ENCODE measurements at places on chromosomes 3 and 15. TPM values are rescaled to one million over a fixed set of nuclear protein-coding genes. Genes with fewer than 3 reads are reported as not detected.

- H3K27me3 ChIP-seq, result peaks cover 9% of the 10 kb centered on the region
- H3K4me3 ChIP-seq, result no peak overlapping the region
- no peak overlapping the region for H3K27ac ChIP-seq
- no peak for DNase-seq
- no peaks in the 10 kb centered on the region for H3K4me1 ChIP-seq
- no peaks in the 10 kb centered on the region for H3K36me3 ChIP-seq
These were observed 15.1 kb downstream of the TBC1D21 start for GRCh38 chr15:73888224-73889041.

- DNase-seq, result no peak
- no peak overlapping the region for H3K27ac ChIP-seq
- H3K4me3 ChIP-seq, result no peak overlapping the region
These were observed 68.1 kb downstream of the MYH15 start for GRCh38 chr3:108442281-108442680.

DNA sequence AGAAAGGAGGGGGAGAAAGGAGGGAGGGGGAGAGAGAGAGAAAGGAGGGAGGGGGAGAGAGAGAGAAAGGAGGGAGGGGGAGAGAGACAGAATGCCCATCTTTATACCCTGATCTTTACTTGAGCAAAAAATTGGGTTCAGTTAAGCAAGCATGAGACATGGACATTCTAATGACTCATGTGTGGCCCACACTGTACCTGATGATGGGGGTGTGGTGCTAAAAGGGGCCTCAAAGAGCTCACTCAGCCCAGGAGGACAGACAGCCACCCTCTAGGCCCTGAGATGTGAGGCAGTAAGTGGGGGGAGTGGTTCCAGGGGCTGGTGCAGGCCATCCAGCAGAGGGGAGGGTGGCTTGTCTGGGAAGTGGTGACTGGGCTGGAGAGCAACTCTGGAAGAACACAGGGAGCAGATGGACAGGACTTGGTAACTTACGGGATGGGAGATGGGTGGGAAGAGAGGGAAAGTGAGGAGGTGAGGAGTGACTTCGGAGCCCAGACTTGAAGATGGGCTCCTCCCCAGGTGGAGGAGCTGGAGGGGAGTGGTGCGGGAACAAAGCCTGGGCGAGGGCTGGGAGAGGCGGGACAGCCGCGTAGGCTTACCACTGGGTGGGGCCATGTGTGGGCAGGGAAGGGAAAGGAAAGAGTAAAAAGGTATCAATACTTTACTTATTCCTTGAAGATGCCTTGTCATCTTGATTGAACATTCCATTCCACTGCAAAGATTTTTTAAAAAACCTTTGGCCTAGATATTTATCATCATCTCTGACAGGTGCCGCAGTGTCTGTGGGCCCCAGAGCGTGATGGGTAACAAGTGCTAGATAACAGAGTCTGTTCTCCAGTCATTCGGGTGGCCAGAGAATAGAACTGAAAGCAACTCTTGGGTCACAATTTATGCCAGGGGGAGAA, 32.3 kb downstream of the TSPAN3 start:
- peaks cover 7% of the 10 kb centered on the region for H3K4me1 ChIP-seq
- H3K27me3 ChIP-seq, result no peaks in the 10 kb centered on the region
- H3K4me3 ChIP-seq, result no peak overlapping the region
- H3K27ac ChIP-seq, result peak overlapping the region; percentile 69
- DNase-seq, result no peak

GRCh38 chr3:174423936-174424335, 435.2 kb upstream of the NAALADL2 start:
- H3K4me3 ChIP-seq, result no peak overlapping the region
- H3K4me1 ChIP-seq, result no peaks in the 10 kb centered on the region
- no peak overlapping the region for H3K27ac ChIP-seq
- H3K36me3 ChIP-seq, result no peaks in the 10 kb centered on the region
- H3K27me3 ChIP-seq, result no peaks in the 10 kb centered on the region

- H3K4me1 ChIP-seq, result peaks cover 61% of the 10 kb centered on the region
- H3K27ac ChIP-seq, result peak overlapping the region; percentile 91
- H3K36me3 ChIP-seq, result no peaks in the 10 kb centered on the region
- no peak overlapping the region for H3K4me3 ChIP-seq
These were observed 191.3 kb downstream of the LPP start for GRCh38 chr3:188345223-188345622.

- no peaks in the 10 kb centered on the region for H3K36me3 ChIP-seq
- no peak for DNase-seq
- H3K4me1 ChIP-seq, result peaks cover 16% of the 10 kb centered on the region
These were observed 5.8 kb upstream of the DUT start for GRCh38 chr15:48325400-48325799.

DNA sequence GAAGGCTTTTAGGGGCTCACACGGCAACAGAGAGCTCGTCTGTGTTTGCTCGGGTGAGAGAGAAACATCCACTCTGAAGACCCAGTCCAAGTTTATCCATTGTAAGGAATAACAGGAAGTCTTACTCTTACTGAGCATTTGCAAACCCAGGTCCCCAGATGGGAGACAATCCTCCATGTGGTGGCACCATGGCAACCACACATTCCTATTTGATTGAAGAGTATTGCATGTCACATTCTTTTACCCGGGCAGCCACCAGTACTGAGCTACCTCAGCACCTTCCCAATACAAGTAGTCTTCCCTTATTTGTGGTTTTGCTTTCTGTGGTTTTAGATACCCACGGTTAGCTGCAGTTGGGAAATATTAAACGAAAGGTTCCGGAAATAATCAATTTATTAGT, 302.9 kb upstream of the RASGRP1 start:
- no peak overlapping the region for H3K4me3 ChIP-seq
- H3K4me1 ChIP-seq, result no peaks in the 10 kb centered on the region
- H3K36me3 ChIP-seq, result no peaks in the 10 kb centered on the region
- H3K27me3 ChIP-seq, result peaks cover 4% of the 10 kb centered on the region
- H3K27ac ChIP-seq, result no peak overlapping the region

GRCh38 chr3:161700998-161701397, 204.4 kb downstream of the OTOL1 start:
- no peak for DNase-seq
- H3K36me3 ChIP-seq, result no peaks in the 10 kb centered on the region
- no peaks in the 10 kb centered on the region for H3K4me1 ChIP-seq

GRCh38 chr15:100812802-100813201, 66.8 kb upstream of the ALDH1A3 start:
- no peaks in the 10 kb centered on the region for H3K4me1 ChIP-seq
- H3K36me3 ChIP-seq, result no peaks in the 10 kb centered on the region
- no peaks in the 10 kb centered on the region for H3K27me3 ChIP-seq
- DNase-seq, result no peak

GRCh38 chr15:49697121-49697520, 76.3 kb downstream of the DTWD1 start:
- H3K36me3 ChIP-seq, result no peaks in the 10 kb centered on the region
- H3K27ac ChIP-seq, result no peak overlapping the region
- no peaks in the 10 kb centered on the region for H3K4me1 ChIP-seq

- no peak overlapping the region for H3K4me3 ChIP-seq
- H3K27ac ChIP-seq, result peak overlapping the region; percentile 89
- H3K36me3 ChIP-seq, result no peaks in the 10 kb centered on the region
- no peak for DNase-seq
- H3K4me1 ChIP-seq, result peaks cover 16% of the 10 kb centered on the region
- no peaks in the 10 kb centered on the region for H3K27me3 ChIP-seq
These were observed 11.4 kb upstream of the RAB11A start for GRCh38 chr15:65857718-65858402.

- DNase-seq, result peak; percentile 3
- H3K27me3 ChIP-seq, result no peaks in the 10 kb centered on the region
- H3K4me3 ChIP-seq, result no peak overlapping the region
- peak overlapping the region; percentile 56 for H3K27ac ChIP-seq
- peaks cover 70% of the 10 kb centered on the region for H3K36me3 ChIP-seq
These were observed 107.4 kb downstream of the LRIG1 start for GRCh38 chr3:66393333-66394005.

GRCh38 chr3:147497286-147497685, 88.1 kb downstream of the ZIC1 start:
- H3K4me1 ChIP-seq, result no peaks in the 10 kb centered on the region
- no peak overlapping the region for H3K27ac ChIP-seq
- no peaks in the 10 kb centered on the region for H3K36me3 ChIP-seq
- no peak for DNase-seq
- no peak overlapping the region for H3K4me3 ChIP-seq
- H3K27me3 ChIP-seq, result no peaks in the 10 kb centered on the region

- no peak overlapping the region for H3K27ac ChIP-seq
- no peaks in the 10 kb centered on the region for H3K27me3 ChIP-seq
- no peak overlapping the region for H3K4me3 ChIP-seq
- DNase-seq, result no peak
- no peaks in the 10 kb centered on the region for H3K36me3 ChIP-seq
These were observed 64.6 kb downstream of the SLCO2A1 start for GRCh38 chr3:133965013-133965570.

GRCh38 chr15:29685156-29686078, 136.9 kb downstream of the TJP1 start:
- no peaks in the 10 kb centered on the region for H3K36me3 ChIP-seq
- no peak for DNase-seq

DNA sequence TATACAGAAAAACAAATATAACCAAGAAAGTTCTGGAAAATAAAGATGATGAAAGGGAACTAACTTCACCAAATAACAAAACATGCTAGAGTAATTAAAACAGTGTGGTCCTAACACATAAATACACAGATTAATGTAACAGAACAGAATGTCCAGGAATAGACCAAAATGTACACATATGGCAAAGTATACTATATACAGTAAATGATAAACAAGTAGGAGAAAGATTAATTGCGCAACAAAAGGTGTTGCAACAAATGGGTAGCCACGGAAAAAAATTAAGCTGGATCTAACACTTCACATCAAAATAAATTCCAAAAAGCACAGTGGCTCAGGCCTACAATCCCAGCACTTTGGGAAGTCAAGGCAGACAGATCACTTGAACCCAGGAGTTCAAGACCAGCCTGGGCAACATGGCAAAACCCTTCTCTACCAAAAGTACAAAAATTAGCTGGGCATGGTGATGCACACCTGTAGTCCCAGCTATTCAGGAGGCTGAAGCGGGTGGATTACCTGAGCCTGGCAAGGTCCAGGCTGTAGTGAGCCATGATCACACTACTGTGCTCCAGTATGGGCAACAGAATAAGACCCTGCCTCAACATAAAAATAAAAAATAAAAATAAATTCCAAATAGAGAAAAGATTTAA, 19.8 kb downstream of the SCAP start:
- no peaks in the 10 kb centered on the region for H3K36me3 ChIP-seq
- no peak overlapping the region for H3K27ac ChIP-seq
- no peaks in the 10 kb centered on the region for H3K27me3 ChIP-seq
- DNase-seq, result no peak
- H3K4me1 ChIP-seq, result peaks cover 6% of the 10 kb centered on the region

- no peaks in the 10 kb centered on the region for H3K4me1 ChIP-seq
- H3K27me3 ChIP-seq, result no peaks in the 10 kb centered on the region
- H3K27ac ChIP-seq, result no peak overlapping the region
- peaks cover 96% of the 10 kb centered on the region for H3K36me3 ChIP-seq
These were observed 58.4 kb upstream of the DCUN1D1 start for GRCh38 chr3:183038757-183039156.

DNA sequence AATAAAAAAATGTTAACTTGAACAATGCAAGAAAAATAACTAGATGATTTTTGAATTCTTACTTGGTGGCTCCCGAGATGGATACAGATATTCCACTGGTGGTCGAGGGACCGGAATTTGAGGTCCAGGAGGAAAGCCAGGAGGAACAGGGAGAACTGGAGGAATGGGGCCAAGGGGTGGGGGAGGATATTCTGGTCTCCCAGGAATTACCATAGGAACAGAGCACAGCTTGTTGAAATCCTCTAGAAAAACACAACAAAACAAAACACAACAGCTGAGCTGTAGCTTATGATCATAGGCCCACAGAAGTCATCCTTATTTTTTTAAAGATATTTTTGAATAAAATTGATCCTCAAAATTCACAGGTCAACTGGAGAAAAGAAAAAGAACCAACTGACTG, 129.4 kb downstream of the FBN1 start:
- H3K27ac ChIP-seq, result no peak overlapping the region
- no peak overlapping the region for H3K4me3 ChIP-seq
- no peaks in the 10 kb centered on the region for H3K27me3 ChIP-seq
- no peak for DNase-seq
- H3K4me1 ChIP-seq, result no peaks in the 10 kb centered on the region

DNA sequence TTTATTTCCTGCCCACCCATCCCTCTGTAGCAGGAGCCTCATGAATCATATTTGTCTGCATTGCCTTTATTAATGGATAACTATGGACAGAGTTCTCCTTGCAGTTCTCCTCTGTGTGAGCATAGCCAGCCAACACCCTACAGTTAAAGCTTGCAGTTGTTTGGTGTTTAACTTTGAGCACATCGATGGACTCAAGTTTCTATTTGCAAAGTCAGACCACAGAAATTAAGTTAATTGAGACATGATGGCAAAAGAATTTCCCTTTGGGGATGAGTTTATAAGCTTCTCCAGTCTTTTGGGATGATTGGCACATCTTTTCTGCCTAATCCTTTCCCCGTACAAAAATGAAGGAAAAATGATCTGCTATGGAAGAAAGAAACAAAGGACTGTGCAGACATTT, 398.9 kb upstream of the THBS1 start:
- H3K4me3 ChIP-seq, result no peak overlapping the region
- no peak overlapping the region for H3K27ac ChIP-seq
- no peaks in the 10 kb centered on the region for H3K36me3 ChIP-seq
- no peaks in the 10 kb centered on the region for H3K4me1 ChIP-seq
- DNase-seq, result no peak

DNA sequence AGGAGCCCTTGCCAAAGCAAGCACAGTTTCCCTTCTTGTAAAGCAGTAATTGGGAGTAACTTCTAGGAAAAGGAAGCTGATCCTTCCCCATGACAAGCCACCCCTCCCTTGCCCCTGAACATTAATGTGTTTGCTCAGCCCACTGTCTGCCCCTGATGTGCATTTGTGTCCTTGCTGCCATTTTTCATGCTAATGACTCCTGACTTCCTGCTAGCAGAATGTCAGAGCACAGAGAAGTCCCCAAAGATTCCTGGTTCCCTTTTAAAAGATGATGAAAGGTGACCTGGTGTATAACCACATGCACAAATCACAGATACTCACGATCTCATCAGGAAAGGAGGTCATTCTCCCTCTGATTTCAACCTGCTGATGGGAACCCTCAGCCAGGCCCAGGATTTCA, 44.2 kb upstream of the WNT5A start:
- no peak overlapping the region for H3K4me3 ChIP-seq
- H3K27ac ChIP-seq, result no peak overlapping the region
- no peak for DNase-seq
- no peaks in the 10 kb centered on the region for H3K4me1 ChIP-seq
- no peaks in the 10 kb centered on the region for H3K36me3 ChIP-seq

GRCh38 chr15:34311563-34311962, 26.0 kb downstream of the SLC12A6 start:
- H3K36me3 ChIP-seq, result no peaks in the 10 kb centered on the region
- no peaks in the 10 kb centered on the region for H3K4me1 ChIP-seq
- H3K27me3 ChIP-seq, result no peaks in the 10 kb centered on the region
- H3K4me3 ChIP-seq, result no peak overlapping the region
- H3K27ac ChIP-seq, result no peak overlapping the region
- DNase-seq, result no peak

- no peak overlapping the region for H3K27ac ChIP-seq
- no peak for DNase-seq
- no peaks in the 10 kb centered on the region for H3K4me1 ChIP-seq
- no peaks in the 10 kb centered on the region for H3K27me3 ChIP-seq
- no peak overlapping the region for H3K4me3 ChIP-seq
These were observed 139.4 kb downstream of the FHIT start for GRCh38 chr3:61111825-61112224.

Gene PCYT1A
- 58.8 TPM for total RNA-seq

Gene SSUH2
- total RNA-seq, result 1.1 TPM

Gene CPA3
- 0.74 TPM for total RNA-seq

Gene GRM7
- total RNA-seq, result not detected

Gene CNTN6
- total RNA-seq, result not detected

Gene MESP2
- total RNA-seq, result not detected

Gene GOLGA8F
- not detected for total RNA-seq

Gene TNFSF10
- 18.6 TPM for total RNA-seq

Gene GALNT15
- total RNA-seq, result 15.9 TPM

Gene SLC38A3
- total RNA-seq, result 12.7 TPM

Gene IQCB1
- total RNA-seq, result 6.6 TPM
